T-helper 1 cell (primary cell): ENCODE measurements at places on chromosomes 1 and 21.

GRCh38 chr1:246160374-246160773 lies 346.7 kb downstream of the SMYD3 start:
- DNase-seq: no peak

- no peak for DNase-seq
These were observed 219.1 kb upstream of the ZC3H12A start for GRCh38 chr1:37255136-37255795.

- DNase-seq: no peak
These were observed 107.8 kb downstream of the NGF start for GRCh38 chr1:115230281-115230680.

DNA sequence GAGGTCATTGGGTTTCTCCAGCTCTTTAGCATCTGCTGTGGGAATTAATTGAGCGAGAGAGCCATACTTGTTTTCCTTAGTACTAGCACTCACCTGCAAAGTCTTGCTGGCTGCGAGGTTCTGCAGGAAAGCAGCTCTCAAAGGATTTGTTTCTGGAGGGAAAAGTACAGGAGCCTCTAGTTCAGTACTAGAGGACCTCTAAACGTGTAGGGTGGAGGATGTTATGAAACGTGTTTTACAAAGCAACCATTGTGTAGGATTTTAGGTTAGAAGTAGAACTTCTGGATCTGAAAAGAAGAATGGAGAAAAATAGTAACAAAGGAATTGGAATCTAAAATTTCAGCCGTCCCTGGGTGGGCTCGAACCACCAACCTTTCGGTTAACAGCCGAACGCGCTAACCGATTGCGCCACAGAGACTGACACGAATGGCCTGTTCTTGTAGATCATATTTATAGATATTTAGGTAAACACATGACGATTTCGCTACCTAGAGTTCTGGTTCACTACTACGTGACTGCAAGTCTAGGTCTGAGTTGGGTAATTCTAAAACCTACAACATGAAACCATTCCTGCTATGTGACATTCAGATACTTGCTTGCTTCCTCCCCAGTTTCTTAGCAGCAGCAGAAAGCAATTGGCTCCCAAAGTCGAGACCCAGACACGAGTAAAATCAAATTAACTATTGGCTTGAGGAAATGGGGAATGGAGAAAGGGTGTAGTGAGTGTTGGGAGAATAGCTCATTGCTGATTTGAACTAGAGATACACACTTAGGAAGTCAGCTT lies 60.2 kb upstream of the CFAP126 start:
- DNase-seq: no peak

- DNase-seq: no peak
These were observed 182.4 kb downstream of the DISC1 start for GRCh38 chr1:231808990-231809389.

DNA sequence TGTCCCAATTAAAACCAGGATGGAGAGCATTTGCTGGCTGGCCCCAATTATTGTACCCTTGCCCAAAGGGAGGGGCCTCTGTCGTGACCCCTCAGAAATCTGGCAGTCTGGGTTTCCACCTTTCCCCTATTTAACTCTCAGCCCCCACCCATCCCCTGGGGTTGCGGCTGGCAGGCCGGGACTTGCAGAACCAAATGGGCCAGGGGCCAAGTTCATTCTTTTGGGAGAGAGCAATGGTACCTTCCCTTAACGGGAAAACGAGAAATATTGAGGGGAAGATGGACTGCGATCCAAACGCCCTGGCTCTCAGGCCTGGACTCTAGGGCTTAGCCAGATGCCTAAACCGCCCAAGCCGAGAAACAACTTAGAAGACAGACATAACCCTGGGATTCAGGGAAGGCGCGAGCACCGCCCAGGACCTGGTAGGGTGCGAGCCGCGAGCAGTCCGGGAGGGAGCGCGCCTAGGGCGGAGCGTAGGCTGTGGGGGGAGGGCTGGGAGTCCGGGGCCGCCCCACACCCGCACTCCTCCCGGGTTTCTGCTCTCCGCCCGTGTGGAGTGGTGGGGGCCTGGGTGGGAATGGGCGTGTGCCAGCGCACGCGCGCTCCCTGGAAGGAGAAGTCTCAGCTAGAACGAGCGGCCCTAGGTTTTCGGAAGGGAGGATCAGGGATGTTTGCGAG lies at the start of gene SLC27A3:
TSS of gene SLC27A3 (plus strand) at position 628 of the 678 bp plus-strand sequence. CDS start 91 bp downstream, outside the sequence.
- DNase-seq: no peak

DNA sequence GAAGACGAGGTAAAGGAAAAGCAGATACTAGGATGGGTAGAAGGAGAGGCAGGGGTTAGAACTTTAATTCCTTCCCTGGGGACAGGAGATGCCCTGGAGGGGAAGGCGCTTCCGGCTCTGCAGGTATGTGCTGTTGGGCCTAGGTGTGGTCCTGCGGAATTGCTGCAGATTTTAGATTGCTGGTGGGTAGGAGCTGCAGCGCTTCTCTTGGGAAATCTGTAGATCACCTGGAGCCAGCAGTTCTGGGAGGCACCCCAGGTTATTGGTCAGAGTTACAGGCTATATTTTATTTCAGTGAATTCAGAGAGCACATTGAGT lies 1.1 kb downstream of the MGST3 start:
- DNase-seq: no peak

DNA sequence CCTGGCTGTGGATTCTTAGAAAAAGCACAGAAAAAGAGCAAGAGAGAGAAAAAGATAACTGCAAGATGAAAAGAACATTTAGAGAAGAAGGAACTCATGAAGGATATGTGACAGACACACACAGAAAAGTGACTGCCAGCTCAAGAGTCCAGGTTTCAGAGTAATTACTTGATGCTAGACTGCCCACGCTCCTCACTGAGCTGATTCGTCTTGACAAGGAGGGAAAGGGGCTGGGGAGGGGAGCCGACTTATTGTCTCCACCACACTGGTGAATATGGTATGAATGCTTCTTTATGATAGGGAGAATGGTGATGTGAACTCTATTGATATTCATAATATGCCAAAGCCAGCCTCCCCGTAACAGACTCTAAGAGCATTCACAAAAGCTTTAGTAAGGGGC lies 140.4 kb downstream of the BRINP2 start:
- DNase-seq: no peak

DNA sequence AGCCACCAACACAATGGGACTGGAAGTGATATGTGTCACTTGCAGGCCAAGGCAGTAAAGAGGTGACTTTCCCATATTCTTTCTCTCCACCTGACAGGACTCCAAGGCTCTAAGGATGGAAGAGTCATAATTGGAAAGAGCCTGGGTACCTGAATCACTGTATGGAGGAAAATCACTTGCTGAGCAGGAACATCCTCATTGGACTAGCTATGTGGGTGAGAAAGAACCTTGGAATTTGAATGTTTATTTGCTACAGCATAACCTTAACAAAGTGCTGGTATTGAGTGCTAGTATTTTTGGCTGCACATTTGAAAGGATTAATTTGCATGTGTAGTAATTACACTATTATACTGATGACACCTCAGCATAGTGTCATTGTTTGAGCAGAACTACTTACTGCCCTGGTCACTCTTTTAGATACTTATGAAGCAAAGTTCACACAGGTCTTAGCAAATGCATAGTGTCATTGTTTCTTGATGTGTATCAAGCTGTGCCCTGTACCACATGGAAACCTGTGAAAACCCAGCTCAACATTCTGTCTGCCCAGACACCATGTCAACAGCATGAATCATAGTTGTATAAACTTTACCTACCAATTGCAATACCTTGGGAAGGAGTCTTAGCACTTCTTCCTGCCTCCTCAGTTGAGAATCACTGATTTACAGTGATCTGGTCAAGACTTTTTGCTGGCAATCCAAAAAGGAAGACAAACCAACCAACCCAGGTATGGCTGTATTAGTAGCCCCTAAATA lies 5.1 kb upstream of the S100A10 start:
- DNase-seq: no peak

- no peak for DNase-seq
These were observed 254.8 kb downstream of the LTN1 start for GRCh38 chr21:28737674-28738419.

GRCh38 chr1:33560680-33561079 lies 88.2 kb downstream of the ZSCAN20 start:
- no peak for DNase-seq

GRCh38 chr1:180859306-180859705 lies 53.4 kb upstream of the KIAA1614 start:
- no peak for DNase-seq

DNA sequence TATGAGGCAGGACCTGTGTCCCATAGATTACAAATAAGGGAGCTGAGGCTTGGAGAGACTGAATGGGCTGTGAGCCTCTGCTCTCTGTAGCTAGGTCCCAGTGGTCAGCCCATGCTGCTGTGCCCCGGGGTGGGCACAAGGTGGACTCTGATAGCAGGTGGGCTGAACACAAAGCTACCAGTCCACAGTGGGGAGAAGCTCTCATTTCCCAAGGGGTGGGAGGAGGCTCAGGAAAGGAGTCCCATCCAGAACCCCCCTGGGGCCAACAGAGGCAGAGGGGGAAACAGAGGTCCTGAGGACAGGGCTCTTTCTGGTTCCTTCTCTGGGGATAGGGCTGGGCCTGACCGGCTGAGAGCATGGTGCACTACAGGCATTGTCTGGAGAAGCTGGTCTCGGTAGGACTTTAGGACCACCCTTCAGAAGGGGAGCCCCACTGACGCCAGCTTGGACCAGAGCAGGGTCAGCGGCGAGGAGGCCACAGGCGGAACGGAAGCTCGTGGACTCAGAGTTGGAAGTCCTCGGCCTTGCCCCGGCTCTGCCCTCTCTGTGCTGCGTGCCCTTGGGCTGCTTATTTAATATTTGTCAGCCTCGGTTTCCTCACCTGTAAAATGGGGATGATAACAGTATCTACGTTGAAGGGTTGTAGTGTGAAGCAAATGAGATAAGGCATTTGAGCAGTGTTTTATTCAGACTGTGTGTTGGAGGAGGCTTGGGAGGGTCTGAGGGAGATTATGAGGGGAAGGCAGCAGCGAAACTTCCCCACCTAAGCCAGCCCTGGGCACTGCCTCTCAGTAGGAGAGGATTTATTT lies 26.6 kb downstream of the SDE2 start:
- DNase-seq: no peak

DNA sequence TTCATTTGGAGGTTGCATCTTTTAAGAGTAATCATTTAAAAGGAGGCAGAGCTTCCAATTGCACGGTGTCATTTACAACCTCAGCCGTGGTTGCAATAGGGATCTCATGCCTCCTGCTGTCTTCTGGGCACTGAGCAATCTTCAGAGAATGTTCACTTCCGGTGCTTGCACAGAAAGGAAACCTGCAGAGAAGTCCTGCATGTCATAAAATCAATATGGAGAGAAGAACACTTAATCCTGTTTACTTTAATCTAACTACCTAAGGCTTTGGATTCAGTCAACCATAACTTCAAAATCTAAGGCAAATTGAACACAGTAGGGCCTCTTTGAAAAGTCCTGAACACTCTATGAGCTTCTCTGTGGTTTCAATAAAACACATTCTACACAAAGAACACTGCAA lies 11.3 kb upstream of the MAP10 start:
- peak; percentile 58 for DNase-seq

GRCh38 chr1:192580351-192580962 lies 4.9 kb downstream of the RGS1 start:
- DNase-seq: peak; percentile 11

DNA sequence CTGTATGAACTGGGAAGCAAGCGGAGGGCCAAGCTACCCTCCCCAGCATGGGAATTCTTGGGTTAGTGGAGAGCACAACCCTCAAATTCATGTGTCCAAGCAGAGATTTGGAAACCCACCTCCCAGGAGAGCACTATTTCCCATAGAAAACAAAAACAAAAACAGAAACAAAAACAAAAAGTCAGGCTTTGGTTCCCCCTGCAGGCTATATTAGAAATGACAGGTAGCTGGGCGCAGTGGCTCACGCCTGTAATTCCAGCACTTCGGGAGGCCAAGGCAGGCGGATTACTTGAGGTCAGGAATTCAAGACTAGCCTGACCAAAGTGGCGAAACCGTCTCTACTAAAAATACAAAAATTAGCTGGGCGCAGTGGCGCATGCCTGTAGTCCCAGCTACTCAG lies 10.8 kb downstream of the MINDY1 start:
- no peak for DNase-seq

GRCh38 chr1:44609412-44609767 lies 64.9 kb downstream of the TMEM53 start:
- DNase-seq: no peak

DNA sequence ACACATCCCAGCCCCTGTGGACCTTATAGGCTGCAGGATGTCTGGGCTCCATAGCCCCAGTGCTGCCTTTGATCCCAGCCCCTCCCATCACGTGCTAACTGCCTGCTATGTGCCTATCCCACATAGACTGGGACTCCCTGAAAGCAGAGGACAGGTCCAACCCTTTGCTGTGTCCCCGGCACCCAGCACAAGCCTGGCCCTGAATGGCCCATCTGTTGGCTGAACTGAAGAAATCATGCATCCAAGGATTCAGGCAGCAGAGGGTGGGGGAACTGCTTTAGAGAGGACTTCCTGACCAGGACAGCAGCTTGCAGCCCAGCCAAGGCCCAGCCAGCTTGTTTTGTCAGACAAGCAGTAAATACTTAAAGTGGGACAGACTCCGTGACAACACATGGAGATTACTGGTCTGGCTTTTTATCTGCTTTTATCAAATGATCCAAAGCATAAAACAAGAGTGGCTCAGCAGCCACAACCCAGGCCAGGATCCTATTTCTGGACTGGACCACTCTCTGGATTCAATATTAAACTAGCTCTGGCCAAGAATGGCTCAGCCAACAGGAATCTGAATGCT lies 69.3 kb downstream of the GLIS1 start:
- DNase-seq: no peak

GRCh38 chr1:52904927-52905698 lies 16.4 kb downstream of the ECHDC2 start:
- DNase-seq: no peak

DNA sequence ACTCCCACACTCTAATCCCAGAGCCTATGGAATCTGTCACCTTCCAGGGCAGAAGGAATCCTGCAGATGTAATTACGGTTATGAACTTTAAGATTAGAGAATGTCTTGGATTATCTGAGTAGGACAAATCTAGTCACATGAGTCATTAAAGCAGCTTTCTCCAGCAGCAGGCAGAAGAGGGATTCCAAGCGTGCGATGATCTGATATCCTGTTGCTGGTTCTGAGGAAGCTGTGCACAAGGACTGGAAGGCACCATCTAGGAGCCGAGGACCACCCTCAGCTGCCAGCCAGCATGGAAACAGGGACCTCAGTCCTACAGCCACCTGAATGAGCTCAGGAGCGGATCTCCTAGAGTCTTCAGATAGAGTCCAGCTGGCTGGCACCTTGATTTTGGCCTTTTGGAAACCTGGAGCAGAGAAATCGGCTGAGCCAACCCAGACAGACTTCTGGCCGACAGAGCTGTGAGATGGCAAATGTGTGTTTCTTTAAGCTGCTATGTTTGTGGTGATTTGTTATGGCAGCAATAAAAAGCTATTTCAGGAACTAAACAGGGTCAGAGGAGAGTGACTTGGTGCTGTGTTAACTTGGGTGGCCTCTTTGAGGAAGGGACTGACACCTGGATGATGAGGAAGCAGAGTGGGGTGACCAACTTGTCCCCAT lies 34.5 kb downstream of the LRRN2 start:
- DNase-seq: no peak

- DNase-seq: no peak
These were observed 2.7 kb downstream of the SLC35F3 start for GRCh38 chr1:233907151-233907550.

DNA sequence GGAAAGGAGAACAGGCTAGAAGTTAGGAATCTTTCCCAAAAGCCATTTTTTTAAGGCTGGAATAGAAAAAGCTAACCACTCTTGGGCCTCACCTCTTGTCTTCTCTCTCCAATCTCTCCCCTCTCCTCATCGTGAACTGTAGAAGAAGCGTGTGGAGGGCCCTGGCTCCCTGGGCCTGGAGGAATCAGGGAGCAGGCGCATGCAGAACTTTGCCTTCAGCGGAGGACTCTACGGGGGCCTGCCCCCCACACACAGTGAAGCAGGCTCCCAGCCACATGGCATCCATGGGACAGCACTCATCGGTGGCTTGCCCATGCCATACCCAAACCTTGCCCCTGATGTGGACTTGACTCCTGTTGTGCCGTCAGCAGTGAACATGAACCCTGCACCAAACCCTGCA lies 19.4 kb downstream of the PPP1R8 start:
- DNase-seq: no peak
